Common myeloid progenitor, CD34-positive (primary cell): ENCODE measurements at places on chromosomes 11 and 22.

GRCh38 chr11:34302046-34302921, 55.5 kb downstream of the ABTB2 start:
- peak; percentile 68 for DNase-seq

- DNase-seq = no peak
Observed at GRCh38 chr11:100574894-100575769, 112.0 kb upstream of the ARHGAP42 start.

DNA sequence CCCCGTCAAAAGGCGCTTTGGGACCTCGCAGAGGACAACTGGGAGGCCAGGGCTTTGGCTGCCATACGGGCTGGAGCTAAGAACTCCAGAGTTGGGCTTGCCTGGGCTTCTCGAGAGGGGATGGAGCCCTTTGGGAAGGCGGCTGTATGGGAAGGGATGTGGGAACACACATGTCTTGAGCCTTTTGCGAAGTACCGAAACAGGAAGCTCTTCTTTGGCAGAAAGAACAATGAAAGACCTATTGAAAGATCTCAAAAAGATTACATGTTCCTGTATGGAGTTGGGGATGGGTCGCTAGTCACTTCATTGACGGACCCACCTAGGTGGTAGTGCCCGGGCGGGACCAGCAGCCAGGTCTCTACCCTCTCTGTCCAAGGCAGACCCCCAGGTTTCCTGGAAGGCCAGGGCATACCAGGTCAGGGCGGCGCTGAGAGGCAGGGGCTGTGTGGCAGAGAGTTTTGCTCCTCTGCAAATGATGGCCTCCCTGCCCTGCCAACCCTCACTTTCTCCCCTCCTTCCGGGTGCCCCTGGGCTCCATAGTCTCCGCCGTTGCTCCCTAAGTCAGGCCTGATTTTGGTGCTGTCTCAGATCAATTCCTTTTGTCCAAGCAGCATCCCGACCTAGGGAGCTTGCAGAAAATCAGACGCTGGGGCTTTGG, 1.0 kb downstream of the ST14 start:
- peak; percentile 23 for DNase-seq

GRCh38 chr11:14189874-14190273, 169.1 kb downstream of the RRAS2 start:
- peak; percentile 42 for DNase-seq

- DNase-seq = no peak
Observed at GRCh38 chr11:72552399-72552910, 118.1 kb upstream of the CLPB start.

GRCh38 chr22:48644108-48644507, 1183.6 kb downstream of the BRD1 start:
- peak; percentile 72 for DNase-seq

DNA sequence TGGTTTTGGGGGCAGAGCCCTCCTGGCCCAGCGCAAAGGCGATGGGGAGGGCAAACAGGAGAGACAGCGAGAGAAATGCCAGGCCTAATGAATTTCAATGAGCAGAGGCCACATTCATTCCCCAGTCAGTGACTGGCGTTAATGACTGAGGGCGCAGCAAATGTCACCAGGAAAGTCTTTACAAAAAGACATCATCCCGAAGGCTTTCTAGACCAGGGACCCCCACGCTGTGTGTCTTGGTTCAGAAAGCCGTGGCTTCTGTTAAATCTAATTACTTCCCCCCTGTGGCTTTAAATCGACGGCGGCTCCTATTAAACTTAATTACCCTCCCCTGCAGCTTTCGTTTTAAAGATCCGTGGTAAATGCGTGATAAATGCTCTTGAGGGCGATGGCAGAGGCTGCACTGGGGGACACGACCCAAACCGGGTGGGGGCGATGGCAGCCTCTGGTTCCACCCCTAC, 1.6 kb upstream of the FGF19 start:
- peak; percentile 53 for DNase-seq

DNA sequence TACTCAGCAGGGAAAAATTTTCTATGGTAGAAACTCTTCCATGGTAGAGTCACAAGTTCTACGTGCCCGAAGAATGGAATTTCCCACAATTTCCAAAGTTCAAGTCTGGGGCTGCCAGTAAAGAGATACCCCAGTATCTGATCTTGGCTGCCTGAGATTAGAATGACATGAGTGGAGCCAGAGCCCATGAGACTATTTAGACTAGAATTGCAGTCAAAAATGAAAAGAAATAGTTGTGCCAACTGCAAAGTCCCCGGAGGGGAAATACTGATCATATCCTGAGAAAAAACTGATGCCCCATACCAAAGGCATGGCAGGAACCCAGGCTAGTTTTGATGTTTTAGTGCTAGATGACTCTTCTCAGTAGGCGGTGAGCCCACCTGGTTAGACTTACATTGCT, 11.2 kb downstream of the MAJIN start:
- DNase-seq = no peak

- no peak for DNase-seq
Observed at GRCh38 chr11:78643676-78644056, 69.0 kb upstream of the NARS2 start.

- no peak for DNase-seq
Observed at GRCh38 chr11:2732940-2733628, 33.3 kb upstream of the KCNQ1OT1 start.

- no peak for DNase-seq
Observed at GRCh38 chr11:7530013-7530640, 16.3 kb downstream of the PPFIBP2 start.

DNA sequence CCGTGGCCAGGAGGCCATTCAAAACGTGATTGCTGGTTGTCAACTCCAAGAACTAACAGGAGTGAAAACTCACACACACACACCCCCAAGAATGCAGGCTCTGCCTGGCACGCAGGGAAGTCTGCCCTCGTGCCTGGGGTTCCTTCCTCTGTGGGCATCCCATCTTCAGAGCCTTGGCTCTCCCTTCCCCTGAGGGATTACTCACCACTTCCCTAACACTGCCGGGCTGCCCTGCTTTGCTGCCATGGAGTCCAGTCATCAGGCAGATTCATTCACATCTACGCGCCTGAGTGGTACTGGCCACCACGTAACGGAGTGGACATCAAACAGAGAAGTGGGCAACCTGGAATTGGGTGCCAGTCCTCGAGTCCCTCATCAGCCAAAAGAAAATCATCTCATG, 120.7 kb upstream of the TMEM45B start:
- no peak for DNase-seq

DNA sequence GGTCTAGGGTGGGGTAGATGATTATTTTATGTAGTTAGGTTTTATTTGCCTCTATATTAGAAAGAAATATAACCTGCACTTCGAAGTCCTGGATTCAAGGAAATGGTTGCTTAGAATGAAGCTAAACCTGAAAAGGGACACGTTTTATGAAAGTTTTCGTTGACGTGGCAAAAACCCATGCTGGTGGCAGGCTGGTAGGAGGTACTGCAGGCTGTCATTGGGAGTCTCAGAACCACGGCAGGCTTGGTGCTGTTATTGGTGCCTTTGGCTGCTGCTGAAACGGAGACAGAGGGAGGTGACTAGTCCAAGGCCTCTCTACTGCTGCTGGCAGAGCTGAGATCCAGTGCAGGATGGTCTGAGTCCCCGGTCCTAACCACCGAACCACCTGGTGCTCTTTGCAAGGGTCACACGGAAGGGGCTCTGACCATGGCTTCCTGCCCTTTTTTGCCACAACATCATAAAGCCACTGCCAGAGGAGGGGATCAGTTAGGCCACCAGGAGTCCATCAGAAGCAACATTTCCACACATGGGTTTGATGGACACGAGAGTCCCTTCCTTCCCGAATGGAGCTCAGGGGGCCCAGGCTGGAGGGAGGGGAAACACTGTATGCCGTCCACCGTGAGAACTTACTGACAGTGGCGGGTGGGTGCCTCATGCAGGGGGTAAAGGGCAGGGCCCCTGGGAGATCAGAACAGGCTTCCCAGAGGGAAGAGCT, 13.4 kb downstream of the CSF2RB start:
- no peak for DNase-seq

GRCh38 chr11:126956635-126957034, 43.9 kb downstream of the KIRREL3 start:
- DNase-seq = no peak

DNA sequence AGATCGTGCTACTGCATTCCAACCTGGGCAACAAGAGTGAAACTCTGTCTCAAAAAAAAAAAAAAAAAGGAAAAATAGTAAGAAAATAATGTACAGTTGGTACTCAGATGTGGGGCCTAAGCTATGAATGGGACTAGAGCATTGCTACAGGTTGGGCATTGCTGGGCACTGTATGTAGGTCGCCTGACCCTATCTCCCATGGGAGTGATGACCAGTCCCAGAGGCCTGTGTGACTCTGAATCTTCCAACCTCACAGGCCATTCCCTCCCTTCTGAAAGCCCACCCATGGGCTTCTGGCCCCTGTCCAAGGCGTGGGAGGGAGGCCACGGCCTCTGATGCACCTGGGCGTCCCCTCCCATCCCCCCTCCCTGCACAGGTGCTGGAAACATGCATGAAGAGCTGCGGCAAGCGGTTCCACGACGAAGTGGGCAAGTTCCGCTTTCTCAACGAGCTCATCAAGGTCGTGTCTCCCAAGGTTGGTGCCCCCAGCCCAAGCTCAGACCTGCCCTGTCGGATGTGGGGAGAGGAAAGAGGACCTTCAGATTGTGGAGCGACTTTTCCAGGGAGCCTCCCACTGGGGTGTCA, 9.5 kb downstream of the GGA1 start:
- no peak for DNase-seq

- no peak for DNase-seq
Observed at GRCh38 chr22:32905400-32905799, 103.9 kb downstream of the TIMP3 start.

DNA sequence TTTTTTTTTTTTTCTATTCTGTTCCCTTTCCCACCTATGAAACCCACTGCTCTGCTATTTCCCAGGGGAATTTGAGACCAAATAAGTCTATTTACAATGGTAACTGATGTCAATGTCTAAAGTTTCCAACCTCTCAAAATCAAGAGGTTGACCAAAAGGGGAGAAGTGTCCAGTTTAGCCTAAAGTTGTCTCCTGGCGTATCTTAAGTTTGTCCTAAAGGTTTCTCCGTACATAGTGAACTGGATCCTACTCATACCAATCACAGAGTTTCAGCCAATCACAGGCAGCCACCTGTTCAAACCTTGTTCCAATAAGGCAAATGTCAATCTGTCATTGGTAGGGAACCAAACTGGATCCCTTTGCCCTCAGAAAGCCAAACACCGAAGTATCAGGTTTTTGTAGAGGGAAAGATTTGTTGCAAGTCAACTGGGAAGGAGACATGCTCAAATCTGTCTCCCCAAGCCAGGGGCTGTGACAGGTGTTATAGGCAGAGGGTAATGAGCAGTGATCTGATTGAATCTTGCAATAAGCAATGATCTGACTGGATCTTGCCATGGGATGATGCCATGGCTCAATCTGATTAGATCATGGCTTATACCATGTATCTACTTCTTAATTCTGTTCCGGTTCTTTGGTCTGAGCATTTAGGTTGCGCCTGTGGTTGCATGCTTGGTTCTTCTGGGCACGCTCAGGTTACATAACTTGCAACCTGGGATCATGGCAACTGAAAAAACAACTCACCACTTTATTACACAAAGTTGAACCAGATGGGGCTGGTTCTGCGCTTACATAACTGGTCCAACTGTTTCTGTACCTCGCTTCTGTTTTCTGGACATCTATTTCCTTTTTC, 1.1 kb upstream of the VPS37C start:
- DNase-seq = peak; percentile 63

GRCh38 chr11:134393638-134394037, 18.4 kb downstream of the B3GAT1 start:
- no peak for DNase-seq

GRCh38 chr11:36657610-36658267, 59.7 kb upstream of the RAG2 start:
- peak; percentile 44 for DNase-seq

DNA sequence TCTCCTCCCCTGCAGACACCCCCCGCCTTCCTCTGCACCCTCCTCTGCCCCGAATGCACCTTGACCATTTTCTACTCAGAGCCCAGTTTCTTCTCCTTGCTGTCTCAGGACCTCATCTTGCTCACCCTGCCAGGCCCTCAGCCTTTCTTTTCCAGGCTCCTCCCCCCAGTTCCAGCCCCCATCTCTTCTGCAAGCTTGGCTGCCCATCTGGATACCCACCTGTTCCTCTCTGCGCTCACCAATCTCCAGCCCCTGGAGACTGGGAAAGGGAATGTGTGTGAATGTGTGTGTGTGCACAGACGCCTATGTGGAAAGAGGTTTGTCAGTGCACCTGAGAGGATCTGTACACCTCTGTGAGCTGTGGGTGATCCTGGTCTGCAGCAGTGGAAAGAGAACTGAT, 36.4 kb downstream of the SLC22A12 start:
- no peak for DNase-seq

DNA sequence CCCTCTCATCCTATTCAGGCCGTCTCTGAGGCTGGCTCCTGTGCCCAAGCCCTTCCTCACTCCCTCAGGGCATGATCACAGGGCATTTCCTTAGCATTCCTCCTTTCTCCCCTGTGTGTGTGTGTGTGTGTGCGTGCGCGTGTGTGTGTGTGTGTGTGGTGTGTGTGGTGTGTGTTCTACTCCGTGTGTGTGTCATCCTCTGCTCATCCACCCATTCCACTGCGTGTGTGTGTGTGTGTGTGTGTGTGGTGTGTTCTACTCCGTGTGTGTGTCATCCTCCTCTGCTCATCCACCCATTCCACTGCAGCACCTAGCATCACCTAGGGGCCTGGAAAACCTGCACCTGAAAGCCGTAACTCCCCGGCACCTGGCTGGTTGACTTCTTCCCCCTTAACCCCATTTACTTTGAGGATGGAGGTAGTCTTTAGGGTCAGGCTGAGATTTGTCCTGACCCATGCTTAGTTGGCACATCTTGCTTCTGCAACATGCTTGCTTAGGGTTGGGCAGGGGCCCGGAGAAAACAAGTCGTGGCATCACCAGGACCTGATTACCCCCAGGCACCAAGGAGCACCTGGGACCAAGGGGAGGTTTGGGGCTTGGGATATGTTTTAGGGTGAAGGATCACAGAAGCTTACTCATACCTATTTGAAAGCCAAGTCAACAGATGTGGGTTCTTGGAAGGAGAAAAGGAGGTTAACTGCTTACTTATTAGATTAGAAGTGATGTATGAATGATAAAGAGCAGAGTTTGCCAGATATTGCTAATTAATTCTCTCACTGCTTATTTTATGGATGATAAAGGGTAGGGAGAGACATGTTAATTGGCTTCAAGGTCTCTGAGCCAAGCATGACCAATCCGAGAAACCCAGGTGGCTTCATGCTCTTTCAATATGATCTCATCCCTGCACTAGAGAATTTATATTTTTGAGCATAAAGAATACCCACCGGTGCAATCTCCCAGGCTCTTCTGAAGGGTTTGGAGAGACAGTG, 18.9 kb downstream of the TIMP3 start:
- DNase-seq = no peak

DNA sequence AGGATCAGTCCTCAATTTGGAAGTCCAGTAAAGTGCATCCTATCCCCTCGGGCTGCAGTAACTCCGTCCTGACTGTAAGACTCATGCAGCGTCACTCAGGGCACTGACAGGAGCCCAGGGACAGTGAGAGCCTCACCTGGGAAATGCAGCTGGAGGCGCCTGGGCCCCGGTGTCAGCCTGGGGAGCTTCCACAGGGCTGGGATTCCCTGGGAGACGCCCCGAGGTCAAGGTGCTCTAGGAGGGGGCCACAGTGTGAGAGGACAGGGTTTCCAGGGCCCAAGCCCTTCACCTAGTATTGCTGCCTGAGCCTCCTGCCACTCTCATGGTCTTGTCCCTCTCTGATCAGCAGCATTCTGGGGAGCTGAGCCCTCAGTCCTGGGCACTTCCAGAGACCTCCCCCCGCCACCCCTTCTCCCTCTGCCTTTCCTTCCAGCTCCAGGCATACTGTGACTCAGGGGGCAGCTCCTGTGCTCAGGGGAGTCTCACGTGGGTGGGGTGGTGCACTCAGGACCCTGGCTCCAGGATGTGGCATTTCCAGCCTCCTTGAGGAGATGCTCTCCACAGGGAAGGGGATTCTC, 99.1 kb upstream of the IGLL5 start:
- no peak for DNase-seq

GRCh38 chr22:50627642-50628542, at the start of gene ARSA:
TSS of gene ARSA (minus strand) at chr22:50628152. CDS start at chr22:50627779, 373 bp downstream.
- DNase-seq = peak; percentile 83
